ENCODE measurements at places on chromosomes 16 and 17. TPM values are rescaled to one million over a fixed set of nuclear protein-coding genes. Genes with fewer than 3 reads are reported as not detected.

OTOP3 gene
- total RNA-seq = not detected

CD300LF gene
- not detected for total RNA-seq

LRRC36 gene
- 0.44 TPM for total RNA-seq

GNAO1 gene
- 3.8 TPM for total RNA-seq

TNK1 gene
- total RNA-seq = 8.9 TPM

NPIPA3 gene
- total RNA-seq = 0.70 TPM

CACNG5 gene
- total RNA-seq = 2.0 TPM

KRTAP4-2 gene
- not detected for total RNA-seq

MON1B gene
- 10.9 TPM for total RNA-seq

RAMP2 gene
- total RNA-seq = 10.8 TPM

BHLHA9 gene
- total RNA-seq = not detected

KIF19 gene
- total RNA-seq = 1.1 TPM

ACSM5 gene
- not detected for total RNA-seq

ACSM2A gene
- not detected for total RNA-seq

RECQL5 gene
- 36.3 TPM for total RNA-seq

SPN gene
- 0.59 TPM for total RNA-seq

KRT36 gene
- not detected for total RNA-seq

TSR3 gene
- total RNA-seq = 87.7 TPM

OMG gene
- not detected for total RNA-seq

KRT31 gene
- not detected for total RNA-seq

PCTP gene
- 20.3 TPM for total RNA-seq

KRT24 gene
- total RNA-seq = not detected

CDH8 gene
- total RNA-seq = 0.87 TPM

C16orf86 gene
- 9.0 TPM for total RNA-seq

WNT3 gene
- total RNA-seq = 31.9 TPM

PRR29 gene
- total RNA-seq = 0.63 TPM

VAT1 gene
- total RNA-seq = 263 TPM

OR4D1 gene
- 0.22 TPM for total RNA-seq

TEPSIN gene
- total RNA-seq = 19.8 TPM

NKD1 gene
- 1.2 TPM for total RNA-seq

POLR2C gene
- 189 TPM for total RNA-seq

KLHL10 gene
- total RNA-seq = 0.10 TPM

TBX6 gene
- 2.9 TPM for total RNA-seq

SEPTIN1 gene
- 0.18 TPM for total RNA-seq

MPP2 gene
- total RNA-seq = 12.2 TPM

LRRC37A gene
- 3.3 TPM for total RNA-seq

EXOC3L1 gene
- 3.6 TPM for total RNA-seq

GP2 gene
- not detected for total RNA-seq

IL34 gene
- 8.5 TPM for total RNA-seq

Measured in H7 (cell line).